ENCODE measurements at places on chromosomes 1 and 21.

- no peak for DNase-seq
Observed at GRCh38 chr1:200305806-200306205, 104.0 kb downstream of the ZNF281 start.

GRCh38 chr21:29433366-29434059 lies 134.8 kb downstream of the BACH1 start:
- DNase-seq = no peak

- no peak for DNase-seq
Observed at GRCh38 chr1:91398291-91398690, 6.3 kb downstream of the HFM1 start.

GRCh38 chr1:179935909-179936496 lies 18.6 kb upstream of the CEP350 start:
- no peak for DNase-seq

GRCh38 chr1:54604572-54605370 lies 18.6 kb downstream of the FAM151A start:
- DNase-seq = no peak

DNA sequence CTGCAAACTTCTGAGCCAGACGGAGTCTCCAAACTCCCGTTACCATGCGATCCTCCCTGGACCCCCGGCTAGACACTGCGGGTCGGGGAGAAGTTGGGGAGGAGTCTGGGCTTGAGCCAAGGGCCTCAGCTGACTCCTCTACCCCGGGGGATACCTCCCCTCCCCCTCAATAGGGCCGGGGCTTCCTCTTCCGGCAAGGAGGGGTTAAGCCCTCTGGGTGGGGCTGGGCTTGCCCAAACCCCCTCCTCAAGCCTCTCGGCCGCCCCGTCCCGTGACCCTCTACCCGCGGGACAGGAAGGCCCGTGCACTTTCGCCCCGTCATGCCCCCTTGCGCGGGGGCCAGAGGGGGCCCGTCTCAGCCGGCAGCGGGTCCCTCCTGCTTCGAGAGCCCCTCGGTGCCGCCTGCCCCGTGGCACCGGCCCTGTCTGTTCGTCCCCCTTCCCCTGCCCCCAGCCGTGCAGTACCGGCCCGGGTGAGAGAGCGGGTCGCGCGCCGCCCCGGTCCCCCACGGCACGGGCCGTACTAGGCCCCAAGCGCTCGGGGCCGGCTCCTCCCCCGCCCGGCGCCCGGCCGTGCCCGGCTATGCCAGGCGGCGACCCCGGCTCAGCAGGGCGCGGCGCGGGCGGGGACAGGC lies 652 bp downstream of the ARL8A start:
- no peak for DNase-seq

DNA sequence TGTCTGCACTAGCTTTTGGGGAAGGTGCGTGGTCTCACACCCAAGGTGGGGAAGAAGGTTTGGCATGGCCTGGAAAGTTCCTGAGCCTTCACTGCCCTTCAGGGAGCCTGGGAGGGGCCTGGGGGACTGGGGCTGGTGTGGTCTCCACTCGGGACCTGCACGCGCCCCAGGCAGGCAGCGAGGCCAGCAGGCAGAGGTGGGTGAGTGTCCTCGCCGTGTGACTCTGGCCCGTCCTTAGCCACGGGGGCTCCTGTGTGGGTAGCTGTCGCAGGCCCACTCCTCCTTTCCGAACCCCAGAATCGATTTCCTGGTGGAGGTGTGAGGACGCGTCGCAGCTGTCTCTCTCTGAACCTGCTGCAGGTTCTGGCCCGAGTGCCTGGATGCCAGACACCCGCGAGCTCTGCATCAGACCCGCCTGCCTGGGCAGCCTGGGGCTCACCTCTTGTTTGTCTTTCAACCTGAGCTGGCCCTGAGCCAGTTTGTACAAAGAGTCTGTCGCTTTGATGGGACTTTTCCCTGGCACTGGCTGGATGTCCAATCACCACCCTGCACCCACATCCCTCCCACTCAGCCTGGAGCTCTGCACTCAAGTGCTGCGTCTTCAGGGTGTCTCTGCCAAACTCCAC lies 36.0 kb upstream of the SLC19A1 start:
- no peak for DNase-seq

- no peak for DNase-seq
Observed at GRCh38 chr21:35170244-35170643, 121.1 kb upstream of the RUNX1 start.

- no peak for DNase-seq
Observed at GRCh38 chr1:90924982-90925381, 96.9 kb downstream of the ZNF644 start.

- DNase-seq = no peak
Observed at GRCh38 chr21:45976701-45977311, 4.8 kb upstream of the COL6A1 start.

GRCh38 chr1:75519651-75520427 lies 91.1 kb downstream of the SLC44A5 start:
- DNase-seq = no peak

DNA sequence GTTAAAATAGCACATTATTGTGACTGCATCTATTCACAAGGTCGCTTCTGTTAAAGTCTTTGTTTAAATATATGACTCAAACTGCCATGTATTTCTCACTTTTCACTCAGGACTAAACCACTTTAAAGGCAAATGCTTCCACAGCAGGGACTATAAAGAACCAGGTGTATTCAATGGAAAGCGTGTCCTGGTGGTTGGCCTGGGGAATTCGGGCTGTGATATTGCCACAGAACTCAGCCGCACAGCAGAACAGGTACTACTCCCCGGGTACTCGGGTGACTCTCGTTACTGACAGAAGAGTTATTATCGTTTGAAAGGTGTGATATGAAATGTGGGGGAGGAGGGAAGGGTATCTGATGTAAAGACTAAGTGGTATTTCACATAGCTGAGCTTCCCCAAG lies 17.3 kb downstream of the FMO3 start:
- no peak for DNase-seq

DNA sequence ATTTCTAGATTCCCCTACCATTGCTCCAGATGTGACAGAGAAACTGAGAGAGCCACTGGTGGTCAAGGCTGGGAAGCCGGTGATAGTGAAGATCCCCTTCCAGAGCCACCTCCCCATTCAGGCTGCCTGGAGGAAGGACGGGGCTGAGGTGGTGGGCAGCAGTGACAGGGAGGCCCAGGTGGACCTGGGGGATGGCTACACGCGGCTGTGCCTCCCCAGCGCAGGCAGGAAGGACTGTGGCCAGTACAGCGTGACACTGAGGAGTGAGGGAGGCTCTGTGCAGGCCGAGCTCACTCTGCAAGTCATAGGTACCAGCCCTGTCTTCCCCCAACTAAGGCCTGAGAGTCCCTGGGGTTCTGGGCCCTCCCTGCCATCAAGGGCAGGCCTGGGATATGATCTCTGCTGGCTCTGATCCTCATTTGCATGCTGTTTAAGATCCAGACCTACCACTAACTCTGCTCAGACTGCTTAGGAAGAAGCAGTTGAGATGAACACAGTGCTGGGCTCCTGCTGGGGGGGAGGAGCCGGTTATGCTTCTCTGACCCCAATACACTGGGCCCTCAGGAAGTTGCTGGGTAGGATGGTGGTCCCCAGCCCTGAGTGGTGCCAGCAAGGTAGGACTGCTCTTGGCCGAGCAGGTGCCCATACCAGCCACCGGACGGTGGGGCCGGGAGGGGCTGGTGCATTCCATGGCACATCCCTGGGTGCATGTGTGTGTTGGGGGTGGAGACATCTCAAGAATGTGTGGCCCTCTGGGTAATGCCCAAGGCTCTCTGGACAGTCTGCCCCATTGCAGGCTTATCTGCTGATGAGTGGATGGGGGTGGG lies 25.1 kb downstream of the IGFN1 start:
- DNase-seq = no peak

GRCh38 chr21:42233067-42233961 lies 14.4 kb downstream of the ABCG1 start:
- peak; percentile 82 for DNase-seq

DNA sequence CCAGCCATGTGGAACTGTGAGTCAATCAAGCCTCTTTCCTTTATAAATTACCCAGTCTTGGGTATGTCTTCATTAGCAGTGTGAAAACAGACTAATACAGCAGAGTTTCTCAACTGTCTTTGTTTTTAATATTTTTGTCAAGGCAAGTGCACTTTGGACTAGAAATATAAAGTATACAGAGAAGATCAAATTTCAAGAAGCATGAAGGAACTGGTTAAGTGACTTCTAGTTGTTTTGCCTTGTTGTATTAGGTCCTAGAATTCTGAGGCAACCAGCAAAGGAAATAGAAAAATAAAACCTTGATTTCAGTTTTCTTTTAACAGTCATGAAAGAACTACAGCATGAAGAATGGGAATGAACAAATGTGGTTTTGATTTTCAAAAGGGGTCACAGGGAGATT lies 131.1 kb upstream of the PTGFR start:
- DNase-seq = no peak

DNA sequence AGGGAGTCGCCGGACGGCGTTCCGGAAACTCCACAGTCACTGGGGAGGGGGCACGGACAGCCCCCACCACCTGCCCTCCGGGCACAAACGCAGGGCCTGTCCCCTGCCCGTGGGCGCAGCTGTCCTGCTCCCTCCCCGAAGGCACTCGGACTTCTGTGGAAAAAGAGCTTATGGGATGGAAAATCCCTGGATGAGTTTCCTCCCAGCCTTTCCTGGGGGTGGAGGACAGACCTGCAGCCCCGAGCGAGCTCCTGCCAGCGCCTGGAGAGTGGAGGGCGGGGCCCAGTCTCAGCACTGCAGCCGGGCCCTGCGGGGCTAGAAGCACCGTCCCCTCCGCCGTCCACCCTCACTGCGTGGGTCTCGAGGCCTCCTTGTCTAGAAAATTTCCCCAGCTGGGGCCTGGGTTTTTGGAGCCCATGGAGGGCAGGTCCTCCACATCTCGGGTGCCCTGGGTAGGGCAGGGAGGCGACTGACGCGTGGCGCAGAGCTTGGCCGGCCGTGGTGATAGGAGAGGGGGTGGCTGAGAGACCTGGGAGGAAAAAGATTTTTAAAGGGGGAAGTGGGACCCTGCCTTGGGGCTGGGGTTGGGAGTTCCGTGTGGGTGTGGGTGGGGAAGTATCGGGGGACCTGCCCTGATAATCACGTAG lies 6.4 kb upstream of the COL6A1 start:
- no peak for DNase-seq

GRCh38 chr21:24935991-24936390 lies 671.3 kb downstream of the MRPL39 start:
- DNase-seq = no peak

GRCh38 chr1:117757668-117758067 lies 151.8 kb downstream of the TENT5C start:
- DNase-seq = no peak

GRCh38 chr1:8356256-8357209 lies 38.6 kb downstream of the SLC45A1 start:
- no peak for DNase-seq

DNA sequence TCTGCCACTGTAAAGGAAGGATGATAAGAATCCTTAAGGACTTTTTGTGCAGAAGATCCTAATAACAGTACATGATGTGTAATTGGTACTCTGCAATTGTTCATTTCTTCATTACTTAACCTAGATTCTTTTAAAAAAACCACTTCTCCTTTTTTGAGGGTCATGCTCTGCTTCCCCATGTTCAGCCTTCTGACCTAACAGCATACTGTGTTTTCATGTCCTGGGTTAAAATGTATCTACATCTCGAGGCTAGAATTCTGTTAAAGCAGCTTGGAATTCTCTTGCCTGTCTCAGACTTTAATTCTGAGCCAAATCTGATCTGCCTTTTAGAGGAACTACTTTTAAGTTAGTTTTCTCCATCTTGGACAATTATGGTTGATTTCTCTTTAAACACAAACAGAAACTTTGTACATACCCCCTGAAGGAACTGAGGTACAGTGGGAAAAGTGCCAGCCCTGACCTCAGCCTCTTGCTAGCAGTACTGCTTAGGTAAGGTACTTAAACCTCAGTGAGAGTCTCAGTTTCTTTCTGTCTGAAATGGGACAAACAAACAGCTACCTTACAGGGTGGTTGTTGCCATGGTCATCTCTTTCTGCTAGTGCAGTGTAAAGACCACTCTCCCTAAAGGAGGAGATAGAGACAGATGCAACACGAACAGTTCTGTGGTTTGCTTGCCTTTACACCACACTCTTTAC lies 103.2 kb upstream of the DYNLT5 start:
- DNase-seq = no peak

GRCh38 chr1:107877745-107878144 lies 87.2 kb downstream of the VAV3 start:
- no peak for DNase-seq

- no peak for DNase-seq
Observed at GRCh38 chr21:37982496-37983318, 66.5 kb upstream of the KCNJ6 start.

DNA sequence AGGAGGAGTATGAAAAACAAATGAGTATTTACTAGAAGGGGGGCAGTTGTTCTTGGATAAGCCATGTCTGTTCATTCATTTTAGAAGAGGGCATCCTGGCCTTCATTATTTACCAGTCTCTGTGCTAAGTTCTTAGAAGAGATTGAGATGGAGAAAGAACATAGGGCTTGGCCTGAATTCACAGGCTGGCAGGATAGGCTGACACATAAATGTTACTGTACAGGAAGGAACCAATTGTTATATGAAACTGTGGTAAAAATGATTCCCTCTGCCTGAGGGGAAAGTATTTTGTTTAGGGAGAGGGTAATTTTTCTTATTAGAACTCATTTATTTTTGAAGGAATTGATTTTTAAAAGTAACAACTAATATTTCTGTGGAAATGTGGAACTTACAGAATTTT lies 99.5 kb downstream of the MAN1A2 start:
- no peak for DNase-seq

GRCh38 chr21:42313501-42313969 lies 1.7 kb downstream of the TFF3 start:
- DNase-seq = no peak

GRCh38 chr1:200653022-200653462 lies 16.7 kb downstream of the DDX59 start:
- no peak for DNase-seq

DNA sequence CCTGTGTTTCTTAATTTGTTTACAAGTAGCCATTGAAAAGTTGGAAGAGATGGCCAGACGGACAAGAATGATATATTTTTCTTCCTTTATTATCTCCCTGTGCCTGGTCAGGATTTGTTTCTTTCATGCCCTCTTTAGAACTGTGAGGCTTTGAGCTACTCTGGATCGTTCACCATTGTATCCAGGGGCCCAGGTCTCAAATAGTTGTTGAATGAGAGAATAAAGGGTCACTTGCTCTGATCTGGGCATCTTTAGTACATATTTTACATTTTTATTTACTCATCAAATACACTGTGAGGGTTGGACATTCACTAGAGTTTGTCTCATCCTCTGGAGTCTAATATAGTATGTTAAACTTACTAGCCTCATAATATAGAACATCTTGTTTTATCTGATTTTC lies 48.7 kb downstream of the IVNS1ABP start:
- DNase-seq = no peak

- DNase-seq = no peak
Observed at GRCh38 chr1:110538921-110539320, 19.9 kb upstream of the KCNA10 start.

GRCh38 chr1:75539230-75540116 lies 71.4 kb downstream of the SLC44A5 start:
- DNase-seq = no peak

GRCh38 chr21:45255381-45256020 lies 32.2 kb downstream of the POFUT2 start:
- no peak for DNase-seq

GRCh38 chr1:7922301-7922700 lies 18.3 kb downstream of the TNFRSF9 start:
- no peak for DNase-seq
